M059J (cell line): ENCODE measurements at places on chromosomes 16 and 17.

DNA sequence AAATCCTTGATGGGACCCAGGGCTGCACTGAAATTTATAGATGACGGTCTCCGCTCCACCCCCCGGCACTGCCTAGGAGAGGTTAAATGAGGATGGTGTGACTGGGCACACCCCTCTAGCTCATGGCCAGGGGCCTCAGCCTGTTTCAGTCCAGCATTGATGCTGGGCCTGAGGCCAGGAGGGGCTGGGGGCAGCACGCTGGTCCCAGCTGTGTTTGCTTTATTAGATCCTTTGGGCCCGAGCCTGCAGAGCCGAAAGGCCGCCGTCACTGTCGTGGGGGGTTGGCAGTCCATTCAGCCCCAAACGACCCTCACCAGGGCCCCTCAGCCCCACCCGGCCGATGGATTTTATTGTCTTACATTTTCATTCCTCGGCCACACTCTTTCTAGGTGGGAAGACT is 10.8 kb upstream of the DOK4 start:
- DNase-seq: no peak

DNA sequence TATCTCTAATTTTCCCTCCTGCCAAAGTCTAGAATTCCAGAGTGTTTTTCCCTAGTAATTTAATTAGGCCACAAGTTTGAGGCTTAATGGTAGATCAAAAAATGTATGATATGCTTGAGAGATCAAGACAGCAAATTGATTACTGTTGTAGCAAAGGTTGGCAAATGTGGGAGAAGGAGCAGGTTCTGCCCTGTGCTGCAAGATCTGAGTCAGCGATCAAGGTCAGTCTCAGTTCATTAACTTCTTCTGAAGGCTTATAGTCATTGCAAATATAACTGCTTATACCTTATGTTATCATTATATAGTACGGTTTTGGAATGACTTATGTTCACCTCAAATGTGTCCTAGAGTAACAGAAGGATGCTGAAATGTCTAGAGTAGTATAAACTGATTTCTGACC is 231.1 kb upstream of the TBX2 start:
- DNase-seq: no peak

GRCh38 chr17:28758411-28759121 is 14.8 kb downstream of the TRAF4 start:
- DNase-seq: no peak

GRCh38 chr16:49120631-49121030 is 161.0 kb downstream of the CBLN1 start:
- peak; percentile 87 for DNase-seq

- no peak for DNase-seq
Observed at GRCh38 chr16:8645831-8646230, 24.3 kb downstream of the METTL22 start.

DNA sequence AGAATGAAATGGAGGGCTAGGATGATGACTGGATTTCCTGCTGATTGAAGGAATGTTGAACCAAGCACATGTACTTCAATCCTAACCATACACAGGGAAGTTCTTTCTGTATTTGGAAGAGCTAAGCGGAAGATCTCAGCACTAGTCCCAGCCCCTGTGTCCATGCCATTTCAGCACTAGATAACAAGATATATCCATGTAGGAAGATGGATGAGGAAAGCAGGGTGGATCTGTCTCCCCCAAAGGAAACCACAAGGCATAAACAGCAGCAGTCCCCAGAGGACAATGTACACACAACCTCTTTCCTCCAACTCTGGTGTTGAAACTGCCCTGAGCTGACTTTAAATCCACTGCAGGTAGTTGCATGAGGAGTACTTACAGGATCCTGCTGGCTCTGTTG is 75.1 kb downstream of the GRIN2A start:
- DNase-seq: no peak

DNA sequence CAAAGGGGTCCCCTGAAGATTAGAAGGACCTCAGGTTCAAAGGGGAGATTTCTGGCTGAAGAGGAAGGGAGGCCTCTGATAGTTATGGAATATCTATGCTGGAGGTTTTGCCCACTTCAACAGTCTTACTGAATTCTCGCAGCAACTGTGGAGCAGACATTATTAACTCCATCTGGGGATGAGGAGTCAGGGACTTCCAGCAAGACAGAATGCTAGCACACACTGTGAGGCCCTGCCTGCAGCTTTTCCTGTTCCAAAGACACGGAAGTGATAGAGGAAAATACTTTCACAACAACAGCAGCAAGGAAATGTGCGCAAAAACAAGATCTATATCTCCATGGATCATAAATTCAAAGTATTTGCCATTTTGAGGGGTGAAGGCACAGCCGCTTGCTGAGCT is 72.8 kb downstream of the RPH3AL start:
- DNase-seq: no peak

- DNase-seq: peak; percentile 96
Observed at GRCh38 chr17:7745748-7746470, 28.4 kb downstream of the DNAH2 start.

DNA sequence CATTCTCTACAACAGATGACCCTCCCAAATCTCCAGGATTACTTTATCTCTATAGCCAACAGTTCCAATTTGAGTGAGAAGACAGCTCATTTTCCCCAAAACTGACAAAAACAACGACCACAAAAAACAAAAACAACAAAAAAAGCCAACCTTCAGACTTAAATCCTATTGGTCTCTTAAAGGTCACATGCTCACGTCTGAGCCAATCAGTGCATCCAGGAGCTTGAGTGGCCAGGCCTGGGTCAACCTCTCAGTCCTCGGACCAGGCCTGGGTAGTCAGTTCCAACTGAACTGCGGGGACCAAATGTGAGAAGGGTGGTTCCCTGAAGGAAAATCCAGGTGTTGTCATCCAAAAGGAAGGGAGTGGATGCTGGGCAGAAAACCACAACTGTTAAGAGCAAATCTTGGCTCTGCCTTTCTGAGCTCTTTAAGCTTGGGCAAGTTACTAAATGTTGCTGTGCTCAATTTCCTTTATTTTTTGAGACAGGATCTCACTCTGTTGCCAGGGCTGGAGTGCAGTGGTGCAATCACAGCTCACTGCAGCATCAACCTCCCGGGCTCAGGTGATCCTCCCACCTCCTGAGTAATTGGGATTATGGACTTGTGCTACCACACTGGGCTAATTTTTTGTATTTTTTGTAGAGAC is 43.0 kb upstream of the MSI2 start:
- peak; percentile 4 for DNase-seq

DNA sequence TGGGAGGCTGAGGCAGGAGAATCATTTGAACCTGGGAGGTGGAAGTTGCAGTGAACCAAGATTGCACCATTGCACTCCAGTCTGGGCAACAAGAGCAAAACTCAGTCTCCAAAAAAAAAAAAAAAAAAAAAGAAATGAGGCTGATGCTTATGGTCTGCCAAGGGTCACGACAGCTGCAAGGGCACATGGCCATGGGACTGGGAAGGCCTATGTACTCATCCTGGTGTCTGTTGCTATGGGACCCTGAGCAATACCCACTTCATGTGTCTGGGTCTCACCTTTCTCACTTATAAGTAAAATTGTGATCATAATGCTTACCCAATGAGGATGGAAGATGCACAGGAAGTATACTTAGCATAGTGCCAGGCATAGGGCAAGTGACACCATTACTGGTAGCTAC is 16.6 kb downstream of the MIEF2 start:
- no peak for DNase-seq

GRCh38 chr17:50461550-50462132 is 7.0 kb downstream of the CHAD start:
- no peak for DNase-seq

- DNase-seq: peak; percentile 79
Observed at GRCh38 chr16:68289621-68290329, 21.0 kb downstream of the SLC7A6OS start.

DNA sequence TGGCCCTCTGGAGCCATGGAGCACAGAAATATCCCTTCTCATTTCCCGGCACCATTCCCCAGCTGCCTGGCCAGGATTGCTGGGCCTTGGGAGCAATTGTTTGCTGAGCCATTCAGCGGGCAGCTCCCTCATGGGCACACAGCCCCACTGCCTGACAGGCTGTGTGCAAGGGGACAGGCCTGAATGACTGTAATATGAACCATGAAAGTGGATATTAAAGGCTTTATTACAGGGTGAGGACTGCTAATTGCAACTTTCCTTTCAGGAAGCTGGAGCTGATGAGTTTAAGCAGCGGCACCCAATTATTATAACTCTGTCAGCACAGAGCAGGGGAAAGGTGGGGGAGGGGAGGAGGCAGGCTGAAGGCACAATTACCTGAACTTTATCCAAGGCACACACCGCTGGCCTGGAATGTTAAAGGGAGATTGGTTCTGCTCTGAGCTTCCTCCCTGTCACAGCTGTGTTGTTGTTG is 159.8 kb upstream of the SDK2 start:
- DNase-seq: no peak

- DNase-seq: no peak
Observed at GRCh38 chr16:61148930-61149329, 887.3 kb downstream of the CDH8 start.

- DNase-seq: no peak
Observed at GRCh38 chr17:33404070-33404819, 111.2 kb upstream of the ASIC2 start.

- no peak for DNase-seq
Observed at GRCh38 chr17:79826204-79826680, 13.0 kb downstream of the CBX4 start.

DNA sequence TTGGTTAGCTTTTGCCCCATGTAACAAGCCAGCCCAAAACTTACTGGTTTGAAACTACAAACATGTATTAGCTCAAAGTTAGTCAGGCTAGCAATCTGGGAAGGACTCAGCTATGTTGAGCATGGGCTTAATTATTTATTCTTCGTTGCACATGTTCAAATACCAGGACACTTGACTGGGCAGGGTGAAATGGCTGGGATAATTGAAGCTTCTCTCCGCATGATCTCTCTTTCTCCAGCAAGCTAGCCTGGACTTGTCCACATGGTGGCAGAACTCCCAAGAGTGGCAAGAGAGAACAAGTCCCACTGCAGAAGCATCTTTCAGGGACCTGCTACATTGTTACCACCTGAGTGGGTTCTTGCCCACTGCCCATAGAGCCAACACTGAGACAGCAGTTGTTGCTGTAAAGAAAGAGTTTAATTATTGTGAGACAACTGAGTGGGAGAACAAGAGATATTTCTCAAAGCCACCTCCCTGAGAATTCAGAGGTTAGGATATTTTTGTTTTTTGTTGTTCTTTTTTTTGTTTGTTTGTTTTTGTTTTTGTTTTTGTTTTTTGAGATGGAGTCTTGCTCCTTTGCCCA is 16.8 kb upstream of the ATF7IP2 start:
- DNase-seq: peak; percentile 16

GRCh38 chr17:28577466-28577824 is 750 bp upstream of the ALDOC start:
- DNase-seq: no peak

GRCh38 chr17:61764846-61765245 is 98.5 kb downstream of the BRIP1 start:
- no peak for DNase-seq

GRCh38 chr17:36851250-36851649 is 86.0 kb upstream of the LHX1 start:
- DNase-seq: peak; percentile 84

GRCh38 chr17:28901866-28902818 is 737 bp downstream of the DHRS13 start:
- DNase-seq: no peak

DNA sequence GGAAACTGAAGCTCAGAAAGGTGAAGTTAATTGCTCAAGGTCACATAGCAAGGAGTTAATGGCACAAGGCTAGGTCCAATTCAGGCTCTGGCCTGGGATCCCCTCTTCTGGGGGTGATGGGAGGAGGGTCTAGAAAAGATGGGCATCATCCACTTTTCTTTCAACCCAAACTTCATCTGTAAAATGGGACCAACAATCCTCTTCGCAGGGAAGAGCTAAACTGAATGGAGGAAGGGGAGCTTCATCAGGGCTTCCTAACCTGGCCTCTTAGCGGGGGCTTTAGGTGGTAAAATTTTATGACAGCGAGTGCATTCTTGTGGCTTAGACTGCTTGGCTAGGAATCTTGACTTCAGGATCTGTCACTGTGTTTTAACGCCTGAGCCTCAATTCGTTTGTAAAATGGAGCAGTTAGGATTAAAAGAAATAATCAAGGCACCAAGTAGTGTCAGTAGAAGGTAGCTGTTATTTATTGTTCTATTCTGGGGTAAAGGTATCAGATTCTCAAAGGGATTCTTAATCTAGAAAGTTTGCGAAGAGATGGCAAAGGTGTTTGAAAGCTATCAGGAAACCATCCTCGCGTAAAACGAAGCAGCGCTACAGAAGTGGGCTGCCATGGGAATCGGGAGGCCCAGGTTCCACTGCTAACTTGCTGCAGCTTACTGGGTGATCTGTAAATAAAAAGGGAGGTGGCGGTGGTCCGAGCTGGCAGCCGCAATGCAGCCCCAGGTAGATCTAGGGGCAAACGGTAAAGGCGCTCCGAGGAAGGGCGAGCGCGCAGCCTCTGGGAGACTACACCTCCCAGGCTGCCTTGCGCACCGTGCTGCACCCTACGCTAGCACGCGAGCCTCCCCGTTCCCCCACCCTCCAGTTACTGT is 1.5 kb upstream of the SRCAP start:
- DNase-seq: peak; percentile 26

DNA sequence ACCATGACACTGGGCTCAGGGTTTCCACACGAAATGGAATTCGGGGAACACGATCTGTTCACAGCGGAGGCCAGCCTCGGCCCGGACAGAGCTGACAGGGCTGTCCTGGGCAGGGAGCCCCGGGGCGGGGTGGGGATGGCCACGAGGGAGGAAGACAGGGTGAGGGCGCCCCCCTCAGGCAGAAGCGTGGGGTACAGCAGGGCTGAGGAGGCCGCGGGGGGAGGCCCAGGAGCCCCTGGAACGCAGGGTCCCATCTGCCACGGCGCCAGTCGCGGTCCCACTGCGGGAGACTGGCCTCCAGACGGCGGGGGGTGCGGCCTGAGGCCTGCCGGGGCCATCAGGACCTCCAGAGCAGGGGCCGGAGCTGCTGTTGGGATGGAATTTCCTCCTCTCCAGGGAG is 75.9 kb downstream of the LMF1 start:
- DNase-seq: no peak

DNA sequence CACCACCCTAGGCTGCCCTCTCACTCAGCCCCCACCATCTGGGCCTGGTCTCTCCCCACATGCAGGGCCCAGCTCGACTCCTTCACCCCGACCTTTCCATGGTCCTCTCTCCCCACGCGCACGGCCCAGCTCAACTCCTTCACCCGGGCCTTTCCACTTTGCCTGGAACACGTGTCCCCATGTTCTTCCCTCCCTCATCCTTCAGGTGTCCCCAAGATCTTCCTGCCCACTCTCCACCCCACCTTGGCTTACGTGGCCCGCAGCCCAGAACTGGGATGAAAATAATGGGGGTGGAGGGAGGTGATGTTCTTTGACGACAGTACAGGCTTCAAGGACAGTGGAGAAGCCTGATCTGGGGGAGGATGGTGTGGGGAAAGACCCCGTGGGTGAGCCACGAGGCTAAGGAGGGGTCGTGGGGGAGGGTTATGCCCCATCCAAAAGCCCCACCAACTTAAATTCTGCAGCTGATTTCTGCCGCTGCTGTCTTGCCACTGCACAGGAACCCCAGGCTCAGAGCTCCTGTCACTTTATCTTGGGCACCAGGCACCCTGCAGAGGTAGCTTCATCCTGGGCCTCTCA is 9.9 kb upstream of the MEAK7 start:
- DNase-seq: no peak

DNA sequence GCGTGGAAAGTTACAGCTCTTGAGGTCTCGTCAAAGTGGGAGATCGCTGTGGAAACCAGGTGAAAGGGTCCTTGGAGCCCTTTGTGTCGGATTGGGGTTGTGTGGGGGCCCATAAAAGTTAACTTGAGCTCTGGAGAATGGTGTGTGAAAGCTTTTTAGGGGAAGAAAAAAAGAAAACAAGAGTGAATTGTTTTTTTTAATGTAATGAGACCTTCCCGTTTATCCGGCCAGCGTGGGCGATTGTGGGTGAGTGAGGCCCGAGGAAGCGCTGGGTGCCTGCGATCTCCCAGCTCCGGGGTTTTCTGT is 150.6 kb downstream of the MSI2 start:
- DNase-seq: no peak
